ENCODE measurements at places on chromosomes 11 and 22. TPM values are rescaled to one million over a fixed set of nuclear protein-coding genes. Genes with fewer than 3 reads are reported as not detected.

The CHRNA10 gene
- total RNA-seq: 0.49 TPM

The TTC36 gene
- 32.7 TPM for total RNA-seq

DNA sequence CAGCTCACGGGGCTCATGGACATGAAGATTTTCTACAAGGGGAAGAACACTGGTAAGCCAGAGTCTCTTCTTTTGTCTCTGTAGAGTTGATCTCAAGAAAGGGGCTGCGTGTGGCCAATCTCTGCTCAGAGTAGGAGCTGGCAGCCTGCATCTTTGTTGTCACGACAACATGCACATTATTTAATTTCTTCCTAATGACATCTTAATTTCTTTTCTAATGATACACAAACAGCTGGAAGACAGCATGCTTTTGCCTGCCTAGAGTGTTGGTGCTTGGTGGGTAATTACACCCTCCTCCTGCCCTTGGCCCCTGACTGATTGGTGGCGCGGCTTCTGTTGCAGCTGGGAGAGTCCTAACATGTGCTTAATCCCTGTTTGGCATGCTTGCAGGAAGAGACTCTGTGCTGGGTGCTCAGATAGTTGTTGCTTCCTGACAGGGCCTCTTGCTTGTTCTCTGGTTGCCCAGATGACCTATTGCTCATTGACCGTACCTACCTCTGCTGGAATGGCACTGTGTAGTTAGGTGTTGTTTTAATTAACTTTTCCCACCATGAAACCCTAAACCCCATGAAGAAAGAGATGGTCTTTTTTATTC is 106.9 kb upstream of the SORL1-AS1 start:
- H3K4me1 ChIP-seq: peaks cover 51% of the 10 kb centered on the region
- no peaks in the 10 kb centered on the region for H3K27me3 ChIP-seq
- no peak for DNase-seq
- H3K27ac ChIP-seq: no peak overlapping the region

- DNase-seq: no peak
- H3K27ac ChIP-seq: no peak overlapping the region
- no peaks in the 10 kb centered on the region for H3K36me3 ChIP-seq
- no peak overlapping the region for H3K4me3 ChIP-seq
- H3K4me1 ChIP-seq: peaks cover 5% of the 10 kb centered on the region
- H3K27me3 ChIP-seq: no peaks in the 10 kb centered on the region
Measured at GRCh38 chr22:35601743-35602615, 15.2 kb downstream of the MB start.

The RBMXL2 gene
- not detected for total RNA-seq

DNA sequence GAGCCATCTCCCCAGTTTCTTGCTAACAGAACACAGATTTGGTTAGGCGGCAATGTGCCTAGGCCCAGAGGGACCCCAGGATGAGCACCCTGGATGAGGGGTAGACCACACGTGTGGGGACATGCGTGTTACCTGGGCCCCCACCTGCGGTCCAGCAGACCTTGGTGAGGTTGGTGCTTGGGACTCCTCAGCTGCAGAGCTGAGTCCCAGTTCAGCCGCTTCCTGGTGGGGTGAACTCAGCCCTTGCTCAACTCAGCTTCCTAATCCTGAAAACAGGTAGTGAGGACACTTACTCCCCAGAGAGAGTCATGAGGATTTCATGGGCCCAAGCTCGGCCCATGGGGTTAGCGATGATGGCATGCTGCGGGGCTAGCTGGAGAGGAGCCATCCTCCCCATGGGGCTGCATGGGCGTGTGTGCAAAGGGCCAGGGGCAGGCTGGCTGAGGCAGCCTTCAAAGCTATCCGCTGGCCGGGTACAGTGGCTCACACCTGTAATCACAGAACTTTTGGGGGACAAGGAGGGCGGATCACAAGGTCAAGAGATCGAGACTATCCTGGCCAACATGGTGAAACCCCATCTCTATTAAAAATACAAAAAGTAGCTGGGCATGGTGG is 46.9 kb upstream of the SHISAL1 start:
- H3K27me3 ChIP-seq: no peaks in the 10 kb centered on the region
- no peak overlapping the region for H3K27ac ChIP-seq
- DNase-seq: peak; percentile 5

- no peak overlapping the region for H3K27ac ChIP-seq
- H3K36me3 ChIP-seq: no peaks in the 10 kb centered on the region
- DNase-seq: no peak
- no peaks in the 10 kb centered on the region for H3K27me3 ChIP-seq
- H3K4me3 ChIP-seq: no peak overlapping the region
Measured at GRCh38 chr11:91527380-91528030, 697.1 kb upstream of the FAT3 start.

The CAPN5 gene
- 24.1 TPM for total RNA-seq

- no peaks in the 10 kb centered on the region for H3K36me3 ChIP-seq
- no peak overlapping the region for H3K27ac ChIP-seq
- H3K27me3 ChIP-seq: no peaks in the 10 kb centered on the region
- H3K4me3 ChIP-seq: no peak overlapping the region
- H3K4me1 ChIP-seq: no peaks in the 10 kb centered on the region
Measured at GRCh38 chr11:105574974-105575373, 34.9 kb upstream of the GRIA4 start.

GRCh38 chr11:70400643-70401042 is 2.3 kb downstream of the CTTN start:
- no peaks in the 10 kb centered on the region for H3K4me1 ChIP-seq
- H3K36me3 ChIP-seq: no peaks in the 10 kb centered on the region
- H3K27ac ChIP-seq: no peak overlapping the region
- no peaks in the 10 kb centered on the region for H3K27me3 ChIP-seq

GRCh38 chr11:111469200-111469599 is 43.0 kb downstream of the BTG4 start:
- no peaks in the 10 kb centered on the region for H3K36me3 ChIP-seq
- no peak for DNase-seq
- no peaks in the 10 kb centered on the region for H3K4me1 ChIP-seq
- no peak overlapping the region for H3K4me3 ChIP-seq

- no peak overlapping the region for H3K4me3 ChIP-seq
- DNase-seq: no peak
- no peaks in the 10 kb centered on the region for H3K4me1 ChIP-seq
- H3K27ac ChIP-seq: no peak overlapping the region
Measured at GRCh38 chr11:19690885-19691284, 21.8 kb upstream of the NAV2 start.

The OR6A2 gene
- not detected for total RNA-seq

- H3K27me3 ChIP-seq: no peaks in the 10 kb centered on the region
- H3K4me1 ChIP-seq: no peaks in the 10 kb centered on the region
- DNase-seq: no peak
- H3K27ac ChIP-seq: no peak overlapping the region
- H3K4me3 ChIP-seq: no peak overlapping the region
Measured at GRCh38 chr11:97979741-97980140, 1041.0 kb upstream of the CNTN5 start.

DNA sequence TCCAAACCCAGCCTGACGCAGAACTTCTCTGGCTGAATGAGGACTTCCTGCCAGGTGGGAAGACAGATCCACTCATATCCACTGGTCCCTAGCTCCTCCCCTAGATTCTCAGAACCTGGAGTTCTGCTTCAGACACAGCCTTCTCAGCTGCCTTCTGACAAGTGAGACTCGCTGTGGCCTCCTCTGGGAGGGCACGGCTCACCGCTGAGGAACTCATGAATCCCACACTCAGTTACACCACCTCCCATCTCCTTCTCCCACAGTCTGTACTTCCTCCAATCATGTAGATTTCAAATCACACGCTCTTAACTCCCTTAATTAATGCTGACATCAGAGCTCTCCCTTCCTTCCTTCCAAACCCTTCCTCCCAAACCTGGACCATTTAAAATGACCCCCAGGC is 86.4 kb upstream of the TMEM45B start:
- H3K27ac ChIP-seq: peak overlapping the region; percentile 19
- no peaks in the 10 kb centered on the region for H3K4me1 ChIP-seq
- H3K36me3 ChIP-seq: no peaks in the 10 kb centered on the region
- DNase-seq: no peak
- H3K4me3 ChIP-seq: no peak overlapping the region

The MLC1 gene
- not detected for total RNA-seq

The ALDH3B2 gene
- total RNA-seq: not detected

The TRPM5 gene
- not detected for total RNA-seq

The TUBGCP6 gene
- total RNA-seq: 17.6 TPM

DNA sequence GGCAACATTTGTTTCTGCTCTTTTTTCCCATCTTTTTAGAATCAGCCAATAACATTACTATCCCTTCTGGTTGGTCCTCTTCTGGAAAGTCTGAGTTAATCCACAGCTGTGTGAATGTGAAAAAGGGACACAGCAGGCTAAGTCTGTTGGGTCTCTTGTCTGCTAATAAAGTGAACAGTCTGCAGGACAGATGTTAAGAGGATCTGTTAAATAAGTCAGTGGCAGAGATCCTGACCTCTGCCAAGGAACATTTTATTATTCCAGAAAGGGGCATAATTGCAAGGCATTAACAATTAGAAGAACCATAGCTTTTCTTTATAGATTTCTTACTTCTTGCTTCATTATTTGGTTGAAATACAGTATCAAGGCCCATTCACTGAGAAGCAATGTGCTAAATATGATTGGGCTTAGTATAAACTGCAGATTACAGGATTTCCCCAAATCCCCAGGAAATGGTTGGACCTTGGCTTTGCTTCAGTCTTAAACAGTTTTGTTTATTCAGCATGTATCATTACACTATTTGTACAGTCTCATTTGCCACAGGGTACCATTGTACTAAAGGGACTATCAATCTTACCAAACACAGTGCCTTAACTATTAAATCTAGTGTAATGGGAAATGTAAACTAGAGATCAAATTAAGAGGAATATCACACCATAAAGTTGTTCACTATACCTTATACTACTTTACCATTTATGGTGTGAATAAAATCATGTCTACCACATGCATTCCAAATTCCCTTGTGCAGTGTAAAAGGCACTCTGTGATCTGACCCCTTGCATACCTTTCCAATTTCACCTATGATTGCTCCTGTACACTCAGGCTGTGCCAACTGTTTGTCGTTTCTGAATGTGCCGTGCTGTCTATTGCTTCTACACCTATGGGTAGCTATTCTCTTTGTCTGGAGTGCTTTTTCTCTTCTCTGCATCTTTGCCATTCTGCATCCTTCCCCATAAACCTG is 274.0 kb downstream of the SOX6 start:
- H3K4me3 ChIP-seq: no peak overlapping the region
- H3K27me3 ChIP-seq: no peaks in the 10 kb centered on the region
- H3K27ac ChIP-seq: no peak overlapping the region
- DNase-seq: no peak
- H3K36me3 ChIP-seq: no peaks in the 10 kb centered on the region
- no peaks in the 10 kb centered on the region for H3K4me1 ChIP-seq

- H3K4me1 ChIP-seq: peaks cover 36% of the 10 kb centered on the region
- H3K27me3 ChIP-seq: no peaks in the 10 kb centered on the region
- H3K36me3 ChIP-seq: no peaks in the 10 kb centered on the region
- DNase-seq: no peak
- H3K4me3 ChIP-seq: no peak overlapping the region
Measured at GRCh38 chr11:12686246-12687060, 12.2 kb downstream of the TEAD1 start.

The RAB36 gene
- 0.24 TPM for total RNA-seq

The DDTL gene
- total RNA-seq: 3.5 TPM

DNA sequence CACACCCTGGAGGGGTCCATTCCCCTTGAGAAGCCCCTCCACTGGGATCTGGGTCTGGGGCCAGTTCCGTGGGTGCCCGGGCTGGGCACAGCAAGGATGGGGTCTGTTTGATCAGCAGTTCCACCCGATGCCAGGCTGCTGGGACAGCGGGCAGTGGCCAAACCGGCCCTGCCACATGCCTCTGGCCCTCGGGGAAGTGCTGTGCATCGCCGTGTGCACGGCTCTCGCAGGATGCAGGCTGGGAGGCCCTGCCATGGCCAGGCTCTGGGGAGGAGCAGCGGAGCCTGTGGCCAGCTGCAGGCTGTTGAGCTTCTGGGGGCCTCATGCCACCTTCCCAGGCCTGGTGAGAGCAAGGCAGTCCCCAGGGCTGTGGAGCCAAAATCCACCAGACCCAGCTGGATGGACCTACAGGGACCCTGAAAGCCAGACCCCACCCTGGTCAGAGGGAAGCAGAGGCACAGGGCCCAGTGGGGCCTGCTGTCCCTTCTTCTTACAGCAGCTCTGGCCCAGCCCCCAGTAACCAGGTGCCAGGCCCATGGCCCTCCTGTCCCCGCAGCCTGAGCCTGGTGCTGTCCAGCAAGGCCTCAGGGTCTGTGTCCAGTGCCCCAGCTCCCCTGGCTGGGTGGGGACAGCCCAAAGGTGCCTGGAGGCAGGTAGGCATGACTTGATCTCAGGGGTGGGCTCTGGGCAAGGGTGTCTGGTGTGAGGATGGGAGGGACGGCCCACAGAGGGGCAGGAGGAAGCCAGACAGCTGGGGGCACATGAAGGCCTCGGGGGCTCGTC is 57.3 kb downstream of the WNT7B start:
- no peaks in the 10 kb centered on the region for H3K27me3 ChIP-seq
- no peak for DNase-seq
- no peaks in the 10 kb centered on the region for H3K36me3 ChIP-seq
- no peak overlapping the region for H3K27ac ChIP-seq
- no peak overlapping the region for H3K4me3 ChIP-seq
- no peaks in the 10 kb centered on the region for H3K4me1 ChIP-seq

The FAM83F gene
- total RNA-seq: 1.1 TPM

The KCNQ1 gene
- 0.61 TPM for total RNA-seq

DNA sequence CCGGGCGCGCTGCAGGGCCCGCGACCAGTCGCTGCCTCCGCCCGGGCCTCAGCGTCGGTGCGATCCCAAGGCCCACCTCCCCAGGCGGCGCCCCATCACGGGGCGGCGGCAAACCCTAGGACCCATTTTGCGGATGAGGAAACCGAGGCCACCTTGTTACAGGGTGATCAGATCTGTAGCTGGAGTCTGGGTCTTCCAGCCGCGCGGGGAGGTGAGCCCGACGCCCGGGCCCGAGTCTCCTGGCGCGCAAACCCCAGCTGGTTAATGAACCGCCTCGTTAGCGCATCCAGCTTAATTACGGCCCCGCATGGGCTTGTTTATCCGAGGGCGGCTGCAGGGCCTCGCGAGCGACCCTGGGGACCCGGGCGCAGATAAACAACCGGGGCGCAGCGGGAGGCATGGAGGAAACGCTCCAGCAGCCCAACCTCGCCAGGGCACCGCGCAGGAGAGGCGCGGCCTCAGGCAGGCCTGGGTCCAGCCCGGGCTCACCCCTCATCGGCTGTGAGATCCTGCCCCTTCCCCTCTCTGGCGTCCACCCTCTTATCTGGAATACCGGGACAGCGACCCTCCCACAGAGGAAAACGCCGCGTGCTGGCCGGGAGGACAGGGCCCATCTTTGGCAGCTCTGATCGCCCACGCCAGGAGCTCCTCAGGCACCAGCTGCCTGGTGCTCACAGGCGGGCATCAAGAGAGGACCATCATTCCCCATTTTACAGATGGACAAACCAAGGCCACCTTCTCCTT is 14.7 kb downstream of the OTUB1 start:
- H3K4me3 ChIP-seq: no peak overlapping the region
- H3K36me3 ChIP-seq: peaks cover 13% of the 10 kb centered on the region
- no peaks in the 10 kb centered on the region for H3K27me3 ChIP-seq
- no peaks in the 10 kb centered on the region for H3K4me1 ChIP-seq

The OR5M3 gene
- not detected for total RNA-seq

- H3K4me3 ChIP-seq: no peak overlapping the region
- no peak for DNase-seq
- H3K36me3 ChIP-seq: no peaks in the 10 kb centered on the region
- no peak overlapping the region for H3K27ac ChIP-seq
- no peaks in the 10 kb centered on the region for H3K4me1 ChIP-seq
Measured at GRCh38 chr11:10694486-10695239, 1.1 kb upstream of the IRAG1 start.
